ENCODE measurements at places on chromosomes 16 and 17.

- DNase-seq, result no peak
Observed at GRCh38 chr16:87129771-87130170, 187.4 kb downstream of the C16orf95 start.

DNA sequence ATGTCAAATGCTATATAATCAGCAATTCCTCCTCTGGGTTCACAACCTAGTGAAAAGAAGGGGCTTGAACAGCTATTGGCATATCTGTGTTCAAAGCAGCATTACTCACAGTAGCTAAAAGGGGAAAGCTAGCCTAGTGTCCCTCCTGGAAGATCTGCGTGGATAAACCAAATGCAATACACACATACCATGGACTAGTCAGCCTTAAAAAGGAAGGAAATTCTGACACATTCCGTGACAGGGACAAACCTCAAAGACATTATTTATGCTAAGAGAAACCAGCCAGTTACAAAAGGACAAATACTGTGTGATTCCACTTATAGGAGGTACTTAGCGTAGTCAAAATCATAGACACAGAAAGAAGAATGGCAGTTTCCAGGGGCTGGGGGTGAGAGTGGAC, 90.1 kb downstream of the XYLT1 start:
- no peak for DNase-seq

DNA sequence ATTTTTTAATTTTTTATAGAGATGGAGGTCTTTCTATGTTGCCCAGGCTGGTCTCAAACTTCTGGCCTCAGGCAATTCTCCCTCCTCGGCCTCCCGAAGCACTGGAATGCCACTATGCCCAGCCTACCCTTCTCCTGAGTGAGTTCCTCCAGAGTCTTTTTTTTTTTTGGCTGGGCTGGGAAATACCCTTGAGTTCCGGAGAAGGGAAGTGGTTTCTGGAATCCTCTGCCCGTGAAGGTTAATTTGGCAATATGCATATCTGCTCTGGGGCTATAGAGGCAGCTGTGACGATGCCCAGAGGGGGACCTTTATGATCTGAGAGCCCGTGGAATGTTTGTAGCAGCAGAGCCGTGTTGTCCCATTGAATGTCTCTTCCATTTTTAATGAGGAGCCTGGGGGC, 217.5 kb downstream of the RBFOX1 start:
- DNase-seq, result no peak

- no peak for DNase-seq
Observed at GRCh38 chr17:57033296-57033695, 51.8 kb upstream of the AKAP1 start.

- DNase-seq, result no peak
Observed at GRCh38 chr16:27826893-27827289, 236.6 kb downstream of the GSG1L start.

DNA sequence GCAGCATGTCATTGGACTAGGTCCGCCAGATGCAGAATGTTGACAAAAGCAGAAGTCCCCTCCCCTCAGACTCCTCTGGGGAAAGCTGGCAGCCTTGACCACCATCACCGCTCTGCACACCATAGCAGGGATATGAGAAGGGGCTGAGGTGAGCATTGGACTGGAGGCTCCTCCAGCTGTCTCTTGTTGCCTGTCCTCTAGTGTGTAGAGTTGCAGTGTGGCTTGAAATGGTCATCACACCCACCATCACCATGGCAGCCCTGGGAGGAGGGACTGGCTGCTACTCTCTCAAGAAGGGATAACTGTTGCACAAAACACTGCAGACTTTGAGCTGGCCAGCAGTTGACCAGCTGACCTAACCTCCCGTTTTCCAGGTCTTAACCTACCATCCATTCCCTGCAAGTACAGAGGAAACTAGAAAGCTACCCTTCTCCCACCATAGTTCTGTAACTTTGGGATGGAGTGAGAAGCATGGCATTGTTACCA, 38.3 kb downstream of the HLF start:
- no peak for DNase-seq

- no peak for DNase-seq
Observed at GRCh38 chr16:26642047-26642664, 424.6 kb upstream of the C16orf82 start.

- DNase-seq, result peak; percentile 15
Observed at GRCh38 chr17:27760069-27760885, 40.1 kb downstream of the NOS2 start.

DNA sequence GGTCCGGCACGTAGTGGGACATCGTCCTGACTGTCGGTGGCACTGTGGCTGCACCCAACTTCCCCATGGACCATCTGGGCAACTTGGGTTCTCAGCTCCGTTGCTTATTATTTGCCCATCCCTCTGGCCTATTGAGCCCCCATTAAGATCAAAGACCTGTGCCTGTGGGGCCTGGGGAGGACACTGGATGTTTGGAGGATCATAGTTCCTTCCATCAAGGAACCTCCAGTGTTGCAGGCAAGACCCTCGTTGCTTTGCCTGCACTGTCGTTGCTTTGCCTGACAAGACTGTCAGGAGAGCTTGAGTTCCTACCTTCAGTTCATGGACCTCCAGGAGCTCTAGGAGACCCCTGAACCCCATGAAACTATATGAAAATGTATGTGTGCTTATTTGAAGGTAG, 127.2 kb downstream of the CCDC144A start:
- DNase-seq, result no peak

- DNase-seq, result no peak
Observed at GRCh38 chr17:78433780-78434335, 55.4 kb downstream of the PGS1 start.

- DNase-seq, result no peak
Observed at GRCh38 chr16:50473356-50473945, 74.7 kb upstream of the NKD1 start.

GRCh38 chr17:6306820-6307219, 128.1 kb downstream of the AIPL1 start:
- DNase-seq, result no peak

DNA sequence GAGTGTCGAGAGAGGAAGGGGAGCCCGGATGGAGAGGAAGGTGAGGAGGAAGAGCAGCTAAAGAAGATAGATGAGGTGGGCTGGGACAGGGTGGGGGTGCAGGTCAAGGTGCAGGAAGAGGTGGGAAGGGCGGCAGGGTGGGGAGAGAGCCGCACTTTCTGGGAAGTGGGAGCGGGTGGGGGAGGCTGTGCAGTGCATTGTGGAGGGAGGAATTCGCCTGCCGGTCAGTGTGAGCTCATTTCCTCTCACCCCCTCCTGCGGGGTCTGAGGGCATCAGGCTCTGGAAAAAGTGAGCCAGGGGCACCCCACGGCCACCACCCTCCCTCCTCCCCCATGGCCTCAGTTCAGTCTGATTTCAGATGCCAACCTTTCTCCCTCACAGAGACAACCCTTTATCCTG, 2.5 kb upstream of the ARHGAP23 start:
- no peak for DNase-seq

- DNase-seq, result no peak
Observed at GRCh38 chr16:17159617-17160016, 311.1 kb downstream of the XYLT1 start.

Data from globus pallidus (tissue), 1 donor.